ENCODE measurements at places on chromosomes 3 and 15. TPM values are rescaled to one million over a fixed set of nuclear protein-coding genes. Genes with fewer than 3 reads are reported as not detected.
A peak's percentile ranks its signal among the peaks of the same experiment; 100 is the strongest.

GRCh38 chr3:135627057-135627456, 338.5 kb upstream of the PPP2R3A start:
- DNase-seq = no peak

DNA sequence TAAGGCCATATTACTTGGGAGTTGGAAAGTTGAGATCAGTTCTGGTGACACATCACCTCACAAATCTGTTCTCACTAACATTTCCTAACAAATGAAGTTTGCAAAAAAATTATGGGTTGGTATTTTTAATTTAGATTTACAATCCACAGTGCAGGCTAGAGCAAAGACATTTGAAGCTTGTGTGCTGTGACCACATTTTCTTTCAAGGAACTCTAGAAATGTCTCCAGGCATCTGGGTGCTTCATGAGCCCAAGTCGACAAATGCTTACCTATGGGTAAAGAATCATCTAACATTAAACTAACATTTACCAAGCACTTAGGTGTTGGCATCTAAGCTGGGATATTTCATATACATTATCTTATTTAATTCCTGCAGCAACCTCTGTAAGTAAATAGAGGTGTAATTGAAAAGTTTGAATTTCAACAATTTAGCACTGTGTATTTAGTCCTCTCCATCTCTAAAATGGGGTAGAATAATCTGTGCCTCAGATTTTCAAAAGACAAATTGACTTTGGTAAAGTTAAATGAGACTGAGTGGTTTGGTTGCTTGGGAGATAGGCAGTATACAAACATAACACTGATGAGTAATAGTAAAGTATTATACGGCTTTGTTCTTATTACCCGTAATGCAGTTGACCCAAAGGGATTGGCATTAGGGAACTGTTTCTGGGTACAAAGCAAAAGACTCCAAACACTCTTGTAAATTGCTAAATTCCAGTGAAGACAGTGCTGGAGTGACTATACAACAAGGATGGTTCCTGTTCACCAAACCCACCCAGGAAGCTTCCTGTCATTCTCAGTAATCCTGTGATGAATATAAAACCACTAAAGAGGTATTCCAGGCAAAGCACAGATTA, 162.5 kb downstream of the TPRG1 start:
- DNase-seq = peak; percentile 28

GRCh38 chr15:74869726-74870407, 3.3 kb downstream of the SCAMP2 start:
- no peak for DNase-seq

DNA sequence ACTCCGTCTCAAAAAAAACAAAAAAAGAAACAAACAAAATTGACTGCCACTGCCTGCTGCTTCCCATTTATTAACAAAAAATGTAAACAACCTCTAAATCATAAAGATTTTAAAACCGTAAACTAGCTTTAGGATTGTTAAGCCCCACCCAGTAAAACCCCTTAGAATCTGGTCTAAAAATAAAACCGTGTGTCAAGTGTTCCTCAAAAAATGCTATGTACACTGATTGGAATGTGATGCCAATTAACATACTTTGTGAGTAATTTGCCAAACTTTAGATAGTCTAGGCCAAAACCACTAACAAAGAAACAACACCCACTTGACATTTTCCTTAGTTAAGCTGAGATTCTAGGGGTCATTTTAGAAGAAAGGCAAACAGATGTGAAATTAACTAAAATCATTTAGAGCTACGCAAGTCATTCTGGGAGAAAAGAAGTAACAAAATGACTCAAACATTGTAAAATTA, 5.3 kb downstream of the RAF1 start:
- no peak for DNase-seq

DNA sequence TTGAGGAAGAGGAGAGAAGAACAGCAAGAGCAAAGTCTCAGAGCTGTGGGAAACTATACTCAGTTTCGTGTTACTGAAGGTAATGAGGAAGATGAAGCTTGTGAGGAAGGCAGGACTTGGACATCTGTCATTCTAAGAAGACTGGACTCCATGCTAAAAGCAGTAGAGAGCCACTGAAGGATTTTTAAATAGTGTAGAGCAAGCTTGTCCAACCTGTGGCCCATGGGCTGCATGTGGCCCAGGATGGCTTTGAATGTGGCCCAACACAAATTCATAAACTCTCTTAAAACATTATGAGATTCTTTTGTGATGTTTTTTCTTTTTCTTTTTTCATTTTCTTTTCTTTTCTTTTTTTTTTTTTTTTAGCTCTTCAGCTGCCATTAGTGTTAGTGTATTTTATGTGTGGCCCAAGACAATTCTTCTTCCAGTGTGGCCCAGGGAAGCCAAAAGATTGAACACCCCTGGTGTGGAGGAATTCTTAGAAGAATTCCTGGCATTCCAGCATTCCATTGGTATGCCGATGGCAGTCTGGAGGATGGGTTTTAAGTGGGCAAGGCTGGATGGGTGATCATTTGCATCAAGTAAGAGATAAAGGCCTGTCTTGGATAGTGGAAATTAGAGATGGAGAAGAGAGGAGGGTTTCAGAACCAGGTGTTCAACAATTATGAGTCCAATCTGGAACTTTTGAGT, 6.9 kb upstream of the NFKBIZ start:
- no peak for DNase-seq

The RLBP1 gene
- total RNA-seq = 0.18 TPM

The LRRC34 gene
- 4.2 TPM for total RNA-seq

The ACAD11 gene
- total RNA-seq = 6.2 TPM
